ENCODE measurements at places on chromosomes 7 and 10.
A peak's percentile ranks its signal among the peaks of the same experiment; 100 is the strongest.

DNA sequence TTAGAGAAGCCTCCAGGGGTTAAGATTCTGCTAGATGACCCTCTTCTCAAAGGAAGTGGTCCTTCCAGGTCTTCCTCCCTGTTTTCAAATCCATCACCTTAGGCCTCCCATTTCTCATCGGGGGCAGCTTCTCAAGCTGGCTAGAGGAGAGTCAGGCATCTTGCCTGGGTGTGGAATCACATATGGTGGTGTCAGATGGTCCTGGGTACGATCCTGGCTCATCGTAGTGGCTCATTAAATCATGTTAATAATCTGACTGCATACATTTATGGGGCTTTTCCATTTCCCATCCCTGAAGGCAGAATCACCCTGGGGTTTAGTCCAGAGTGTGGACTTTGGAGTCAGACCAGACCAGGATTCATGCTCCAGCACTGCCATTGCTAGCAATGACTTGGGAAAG, 132.6 kb downstream of the RPS24 start:
- no peak for DNase-seq

- DNase-seq: no peak
These were observed 154.7 kb downstream of the ADK start for GRCh38 chr10:74305730-74306129.

DNA sequence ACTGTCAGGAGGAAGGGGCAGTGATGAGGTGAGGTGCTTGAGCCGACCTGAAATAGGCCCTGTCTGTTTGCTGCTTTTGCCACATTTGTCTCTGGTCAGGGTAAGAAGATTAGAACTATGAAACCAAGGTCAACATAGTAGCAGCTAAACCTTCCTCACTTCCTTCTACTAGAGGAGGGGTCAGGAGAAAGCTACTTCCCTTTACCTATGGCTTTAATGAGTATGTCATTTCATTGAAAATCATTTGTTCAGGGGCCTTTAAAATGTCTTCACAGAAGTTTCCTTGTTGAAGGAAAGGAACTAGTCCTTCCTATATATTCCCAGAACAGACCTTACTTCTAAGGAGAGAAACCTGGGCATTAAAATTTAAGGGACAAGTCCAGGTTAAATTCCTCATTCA, 19.0 kb downstream of the HYAL4 start:
- no peak for DNase-seq

DNA sequence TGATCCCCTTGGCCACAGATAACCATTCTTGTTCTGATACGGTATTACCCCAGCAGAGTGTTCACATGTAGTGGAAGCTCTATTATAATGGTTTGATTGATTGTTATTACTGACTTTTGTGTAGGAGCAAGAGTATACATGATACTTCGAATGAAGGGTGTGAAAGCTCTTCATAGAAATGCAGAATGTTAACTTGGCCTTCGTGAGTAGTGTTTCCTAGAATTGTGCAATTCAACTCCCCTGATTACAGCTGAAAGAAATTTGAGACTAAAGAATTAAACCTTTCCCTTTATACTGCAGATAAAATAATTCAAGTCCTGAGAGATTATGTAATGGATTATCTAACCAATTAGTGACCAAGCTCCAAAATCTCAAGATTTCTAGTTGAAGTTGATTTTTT, 38.2 kb downstream of the MKLN1 start:
- DNase-seq: no peak

GRCh38 chr7:70942791-70943190, 189.2 kb upstream of the GALNT17 start:
- no peak for DNase-seq

GRCh38 chr7:87032604-87033339, 26.7 kb downstream of the ELAPOR2 start:
- DNase-seq: no peak

DNA sequence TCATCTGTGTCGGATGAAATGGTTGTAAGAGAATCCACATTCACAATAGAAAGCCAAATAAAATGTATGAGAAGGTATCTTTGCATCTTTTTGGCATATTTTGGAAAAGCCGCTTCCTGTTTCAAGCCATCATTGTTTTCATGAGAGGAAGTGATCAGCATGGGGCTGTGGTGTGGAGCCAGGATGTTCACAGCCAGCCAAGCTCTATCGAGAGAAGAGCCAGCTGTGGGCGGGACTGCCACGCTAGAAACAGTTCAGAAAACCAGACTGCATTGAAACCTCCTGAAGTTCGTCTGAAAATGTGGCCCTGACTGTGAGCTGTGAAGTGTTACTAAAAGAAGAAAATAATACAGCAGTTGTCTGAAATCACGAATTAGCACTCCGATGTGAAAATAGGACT, 21.2 kb upstream of the NPS start:
- DNase-seq: peak; percentile 16

DNA sequence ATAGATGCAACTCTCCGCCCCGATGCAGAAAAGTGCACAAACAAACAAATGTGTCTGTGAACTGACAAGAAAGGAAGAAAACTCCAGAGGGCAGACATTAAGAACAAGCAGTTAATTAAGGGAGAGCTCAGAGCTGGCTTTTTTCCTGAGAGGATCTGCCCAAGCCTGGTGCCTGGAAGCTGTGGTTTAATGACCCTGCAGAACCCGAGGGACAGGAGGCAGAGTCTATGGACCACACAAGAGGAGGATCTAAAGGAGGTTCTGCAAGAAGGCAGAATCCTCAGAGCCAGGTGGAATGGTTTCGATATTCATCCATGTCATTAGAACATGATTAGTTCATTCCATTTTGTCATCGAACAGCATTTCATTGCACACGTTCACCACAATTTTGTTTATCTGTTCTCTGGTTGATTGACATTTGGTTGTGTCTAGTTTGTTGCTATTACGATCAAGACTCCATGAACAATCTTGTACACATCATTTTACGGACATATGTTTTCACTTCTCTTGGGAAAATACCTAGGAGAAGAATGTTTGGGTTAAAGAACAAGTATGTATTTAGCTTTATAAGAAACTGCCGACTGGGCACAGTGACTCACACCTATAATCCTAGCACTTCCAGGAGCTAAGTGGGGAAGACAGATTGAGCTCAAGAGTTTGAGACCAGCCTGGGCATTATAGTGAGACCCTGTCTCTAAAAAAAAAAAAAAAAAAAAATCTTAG, 560.2 kb downstream of the CALN1 start:
- no peak for DNase-seq

- no peak for DNase-seq
These were observed 37.7 kb upstream of the HDAC9 start for GRCh38 chr7:18457832-18458231.

- no peak for DNase-seq
These were observed 33.0 kb upstream of the GALNTL5 start for GRCh38 chr7:151923097-151923876.

DNA sequence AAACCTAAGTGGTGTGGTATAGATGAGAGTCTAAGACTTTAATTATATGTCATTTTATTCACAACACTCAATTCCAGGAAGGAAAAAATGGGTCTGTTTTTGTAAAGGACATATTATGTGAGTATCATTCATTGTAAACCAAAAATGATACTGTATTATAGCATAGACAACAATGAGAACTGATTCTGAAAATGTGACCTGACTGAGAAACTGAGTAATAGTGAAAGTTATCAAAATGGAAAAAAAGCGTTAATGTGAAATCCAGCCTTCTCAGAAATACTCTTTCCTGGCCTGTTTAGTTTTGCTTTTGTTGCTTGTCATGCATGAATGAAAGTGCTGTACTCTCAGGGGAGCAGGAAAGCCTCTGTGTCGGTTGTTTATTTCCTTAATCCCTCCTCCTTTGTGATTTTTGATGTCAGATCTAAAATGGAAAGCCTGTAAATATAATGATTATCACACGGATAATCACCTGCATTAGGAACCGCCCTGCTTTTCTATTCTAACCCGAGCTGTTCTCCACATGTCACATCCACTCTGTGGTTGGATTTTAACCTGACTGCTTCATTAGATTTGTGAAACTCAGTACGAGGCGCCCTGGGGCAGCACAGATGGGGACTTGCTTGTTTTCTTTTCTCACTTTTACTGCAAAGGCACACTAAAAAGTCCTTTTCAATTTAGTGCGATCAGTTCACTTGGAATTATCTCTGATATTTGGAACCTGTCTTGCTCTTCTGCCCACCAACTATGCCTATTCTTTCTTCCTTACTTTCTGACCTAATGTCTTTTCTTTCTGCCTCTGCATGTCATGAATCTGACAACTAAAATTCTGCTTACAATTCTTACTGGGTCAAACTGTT, 240.9 kb upstream of the KAT6B start:
- peak; percentile 5 for DNase-seq

DNA sequence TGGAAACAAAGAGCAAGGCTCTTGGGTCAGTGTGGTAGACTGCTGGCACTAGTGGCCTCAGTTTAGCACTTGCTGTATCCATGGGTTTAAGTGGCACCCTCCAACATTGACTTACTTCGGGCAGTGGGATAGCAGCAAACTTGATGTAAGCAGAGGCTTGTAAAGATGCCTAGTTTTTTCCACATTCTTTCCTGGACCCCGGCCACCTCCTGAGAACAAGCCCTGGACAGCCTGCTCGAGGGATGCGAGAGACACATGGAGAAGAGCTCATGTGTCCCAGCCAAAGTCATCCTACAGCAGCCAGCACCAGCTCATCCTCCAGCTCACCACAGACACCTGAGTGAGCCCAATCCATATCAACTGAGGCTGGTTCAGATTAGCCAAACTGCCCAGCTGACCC, 142.7 kb upstream of the PCBD1 start:
- no peak for DNase-seq

DNA sequence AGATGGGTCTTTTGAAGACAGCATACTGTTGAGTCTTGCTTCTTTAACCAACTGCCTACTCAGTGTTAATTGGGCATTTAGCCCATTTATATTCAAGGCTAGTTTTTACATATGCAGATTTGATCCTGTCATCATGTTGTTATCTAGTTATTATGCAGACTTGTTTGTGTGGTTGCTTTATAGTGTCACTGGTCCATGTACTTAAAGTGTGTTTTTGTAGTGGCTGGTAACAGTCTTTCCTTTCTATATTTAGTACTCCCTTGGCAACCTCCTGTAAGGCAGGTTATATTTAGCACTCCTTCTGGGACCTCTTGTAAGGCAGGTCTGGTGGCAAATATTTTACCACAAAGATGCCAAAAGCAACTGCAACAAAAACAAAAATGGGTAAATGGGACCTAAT, 66.7 kb downstream of the TES start:
- DNase-seq: no peak

- DNase-seq: no peak
These were observed at the start of gene LAMB1 for GRCh38 chr7:108002726-108003598. Gene LAMB1 (minus strand): TSS chr7:108003161. CDS start chr7:108002885, 276 bp downstream.

- no peak for DNase-seq
These were observed 51.8 kb upstream of the CHST3 start for GRCh38 chr10:71912431-71912830.

- DNase-seq: no peak
These were observed 142.5 kb upstream of the TNS3 start for GRCh38 chr7:47724335-47724982.

GRCh38 chr10:3054183-3054850, 13.0 kb upstream of the PFKP start:
- DNase-seq: no peak

- DNase-seq: no peak
These were observed 6.7 kb downstream of the TWIST1 start for GRCh38 chr7:19110776-19111175.

GRCh38 chr7:135281363-135281949, 47.8 kb downstream of the STRA8 start:
- peak; percentile 81 for DNase-seq

DNA sequence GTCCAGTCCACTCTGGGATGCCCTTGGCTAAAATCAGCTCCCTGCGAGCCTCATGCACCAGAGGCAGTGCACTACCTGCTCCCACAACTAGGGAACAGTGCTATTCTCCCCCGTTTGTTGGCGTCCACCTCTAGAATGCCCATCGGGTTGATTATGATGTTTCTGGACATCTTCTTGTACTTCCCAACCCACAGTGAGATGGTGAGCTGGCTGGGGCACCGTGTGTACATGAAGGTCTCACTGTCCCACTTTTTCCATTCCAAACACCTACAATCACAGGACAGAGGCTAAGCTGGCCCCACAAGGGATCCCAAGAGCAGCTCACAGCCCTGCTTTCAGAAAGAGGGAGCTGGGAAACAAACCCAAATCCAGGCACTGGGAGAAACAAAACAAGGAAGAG, 126.2 kb upstream of the ZNF92 start:
- no peak for DNase-seq

- no peak for DNase-seq
These were observed 443 bp downstream of the RNF32 start for GRCh38 chr7:156640949-156641485.

- no peak for DNase-seq
These were observed 138.9 kb upstream of the COBL start for GRCh38 chr7:51455513-51455912.

- DNase-seq: no peak
These were observed 73.1 kb downstream of the EMX2 start for GRCh38 chr10:117615649-117616048.

DNA sequence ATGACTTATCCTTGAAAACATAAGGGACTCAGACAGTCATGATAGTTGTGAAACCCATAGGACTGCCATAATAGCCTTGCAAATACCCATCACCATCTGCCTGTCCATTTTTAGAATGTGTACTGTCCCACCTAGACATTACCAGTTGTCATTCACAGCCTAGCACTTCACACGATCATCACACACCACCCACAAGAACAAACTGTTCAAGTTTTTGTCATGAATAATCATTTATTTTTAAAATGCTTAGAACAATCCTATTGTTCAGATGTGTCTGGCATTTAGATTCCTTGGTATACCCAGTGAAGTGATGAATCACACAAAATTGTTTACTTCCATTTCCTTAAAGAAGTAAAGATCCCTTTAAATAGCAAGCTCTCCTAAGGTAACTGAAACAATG, 46.6 kb downstream of the CCDC3 start:
- no peak for DNase-seq

- no peak for DNase-seq
These were observed 64.3 kb downstream of the FAM204A start for GRCh38 chr10:118277871-118278270.

GRCh38 chr10:44313761-44314165, 71.1 kb downstream of the CXCL12 start:
- DNase-seq: no peak

GRCh38 chr10:118792526-118792925, 37.8 kb upstream of the CACUL1 start:
- peak; percentile 24 for DNase-seq

GRCh38 chr7:151286148-151286547, 37.7 kb upstream of the SMARCD3 start:
- DNase-seq: no peak

- no peak for DNase-seq
These were observed 181.0 kb downstream of the LRRC4 start for GRCh38 chr7:127850195-127850594.

- no peak for DNase-seq
These were observed 133.4 kb upstream of the TCERG1L start for GRCh38 chr10:131444862-131445461.
